Activated CD8-positive, alpha-beta memory T cell treated with anti-CD3 and anti-CD28 coated beads for 48 hours (primary cell): ENCODE measurements at places on chromosomes 3 and 15.

DNA sequence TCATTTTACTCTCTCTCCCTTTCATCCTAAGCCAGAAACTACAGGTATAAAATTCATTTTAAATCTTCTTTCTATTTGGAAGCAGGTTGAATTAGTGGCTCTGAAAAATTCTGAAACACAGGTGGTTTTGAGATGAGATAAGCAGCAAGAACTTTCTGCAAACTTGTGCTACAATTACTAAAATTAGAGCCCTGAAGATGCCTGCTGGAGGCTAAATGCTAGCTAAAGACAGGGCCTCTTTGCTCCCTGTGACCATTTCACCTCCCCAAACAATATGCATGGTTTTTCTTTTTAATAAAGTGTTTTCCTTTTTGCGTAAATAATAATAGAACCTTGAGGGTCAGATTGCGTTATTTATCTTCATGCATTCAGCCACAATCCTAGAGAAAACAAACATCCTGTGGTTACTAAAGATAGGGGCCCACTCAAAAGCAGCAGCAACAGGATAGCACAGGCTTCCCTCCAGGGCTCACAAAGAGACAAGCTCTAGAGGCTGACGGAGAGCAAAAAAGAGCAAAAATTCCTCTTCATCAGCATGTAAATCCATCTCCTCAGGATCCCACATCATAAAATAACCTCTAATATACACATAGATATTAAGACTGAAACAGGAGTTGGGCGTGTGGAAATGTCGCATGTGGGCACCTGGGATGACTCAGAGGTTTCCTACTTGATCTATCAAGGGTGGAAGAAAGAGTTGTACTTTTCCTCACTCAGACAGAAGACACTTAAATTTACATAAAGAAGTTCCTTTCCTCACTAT, 26.5 kb upstream of the CP start:
- DNase-seq, result no peak

DNA sequence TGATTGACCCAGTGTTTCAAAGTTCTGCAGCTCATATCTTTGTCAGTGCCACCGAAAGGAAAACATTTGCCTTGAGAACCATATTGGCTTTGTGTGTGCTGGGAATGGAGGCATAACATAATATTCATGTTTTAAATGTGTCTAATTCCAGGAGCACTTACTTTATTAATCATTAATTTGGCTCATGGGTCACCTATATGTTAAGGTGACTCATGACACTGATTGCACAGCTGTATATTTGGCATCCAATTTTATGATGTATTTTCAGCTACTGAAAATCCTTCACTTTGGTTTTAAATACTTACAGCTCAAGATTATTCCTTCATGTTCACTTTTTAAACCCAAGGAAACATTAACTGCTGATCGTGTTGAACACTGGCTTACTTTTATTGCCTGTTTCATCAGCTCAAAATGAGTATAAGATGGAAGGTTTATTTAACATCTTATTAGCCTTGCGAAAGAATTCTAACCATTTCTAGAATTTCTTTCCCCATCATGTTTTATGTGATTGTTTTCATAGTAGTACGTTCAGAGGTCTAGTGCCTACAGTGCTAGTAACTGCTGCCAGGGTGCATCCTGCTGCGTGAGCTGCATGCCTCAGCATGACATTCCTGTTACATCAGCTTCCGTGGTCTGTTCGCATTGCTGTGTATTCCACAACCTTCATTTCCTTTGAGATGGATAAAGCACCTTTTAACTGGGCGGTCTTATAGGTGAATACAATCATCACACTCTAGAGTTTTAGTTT, 63.7 kb downstream of the LRCH3 start:
- DNase-seq, result no peak

GRCh38 chr3:133531981-133532380, 41.5 kb upstream of the CDV3 start:
- DNase-seq, result no peak

DNA sequence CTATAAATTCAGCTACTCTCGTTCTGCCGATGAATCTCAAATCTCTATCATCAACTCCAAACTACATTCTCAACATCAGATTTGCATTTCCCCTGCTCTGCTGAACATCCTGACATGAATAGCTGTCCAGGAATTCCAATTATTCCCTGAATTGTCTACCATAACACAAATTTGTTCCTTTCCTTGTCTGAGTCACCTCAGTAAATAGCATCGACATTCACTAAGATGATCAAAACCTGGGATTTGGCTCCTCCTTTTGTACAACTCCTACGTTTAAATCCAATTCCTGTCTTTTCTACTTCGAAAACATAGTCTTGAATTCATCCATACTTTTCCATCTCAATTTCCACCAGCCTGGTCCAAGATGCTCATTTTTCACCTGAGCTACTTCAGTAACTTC, 107.0 kb downstream of the GREM1 start:
- DNase-seq, result no peak

DNA sequence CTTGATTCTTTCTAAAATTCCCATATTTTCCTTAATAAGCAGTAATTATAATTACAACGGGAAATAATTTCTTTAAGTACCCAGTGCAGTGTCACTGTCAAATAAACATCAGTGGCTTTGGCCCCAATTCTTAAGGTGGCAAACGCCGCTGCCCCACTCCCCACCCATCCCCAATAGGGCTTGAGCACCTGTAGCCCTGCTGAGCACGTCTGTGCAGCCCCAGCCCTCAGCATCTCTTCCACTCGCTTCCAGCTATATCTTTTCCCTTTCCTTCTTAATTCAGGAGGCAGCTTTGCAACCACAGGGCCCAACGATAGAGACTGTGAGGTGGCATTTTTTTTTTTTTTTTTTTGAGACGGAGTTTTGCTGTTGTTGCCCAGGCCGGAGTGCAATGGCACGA, 9.0 kb downstream of the PPM1M start:
- DNase-seq, result no peak

- DNase-seq, result no peak
Measured at GRCh38 chr3:22704571-22705354, 498.4 kb upstream of the UBE2E2 start.

- no peak for DNase-seq
Measured at GRCh38 chr3:86961297-86961696, 29.7 kb downstream of the VGLL3 start.
